ENCODE measurements at places on chromosomes 4 and X.
A peak's percentile ranks its signal among the peaks of the same experiment; 100 is the strongest.

DNA sequence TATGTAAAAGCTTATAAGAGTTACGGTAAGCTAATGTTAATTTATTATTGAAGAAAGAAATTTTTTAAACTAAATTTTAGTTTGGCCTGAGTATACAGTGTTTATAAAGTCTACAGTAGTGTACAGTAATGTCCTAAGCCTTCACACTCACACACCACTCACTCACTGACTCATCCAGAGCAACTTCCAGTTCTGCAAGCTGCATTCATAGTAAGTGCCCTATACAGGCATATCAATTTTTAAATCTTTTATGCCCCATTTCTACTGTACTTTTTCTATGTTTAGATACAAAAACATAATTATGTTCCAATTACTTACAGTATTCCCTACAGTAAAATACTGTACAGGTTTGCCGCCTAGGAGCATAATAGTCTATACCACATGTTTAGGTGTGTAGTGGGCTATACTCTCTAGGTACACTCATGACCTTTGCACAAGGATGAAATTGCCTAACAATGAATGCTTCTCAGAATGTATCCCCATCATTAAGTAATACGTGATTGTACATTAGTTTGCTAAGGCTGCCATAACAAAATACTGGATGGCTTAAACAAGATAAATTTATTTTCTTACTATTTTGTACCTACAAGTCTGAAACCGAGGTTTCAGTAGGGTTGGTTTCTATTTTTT is 333.8 kb upstream of the PCDH7 start:
- no peak for DNase-seq

- DNase-seq: no peak
Observed at GRCh38 chr4:119946359-119946758, 120.3 kb downstream of the MAD2L1 start.

GRCh38 chr4:1590244-1590643 is 93.9 kb downstream of the FAM53A start:
- DNase-seq: no peak

DNA sequence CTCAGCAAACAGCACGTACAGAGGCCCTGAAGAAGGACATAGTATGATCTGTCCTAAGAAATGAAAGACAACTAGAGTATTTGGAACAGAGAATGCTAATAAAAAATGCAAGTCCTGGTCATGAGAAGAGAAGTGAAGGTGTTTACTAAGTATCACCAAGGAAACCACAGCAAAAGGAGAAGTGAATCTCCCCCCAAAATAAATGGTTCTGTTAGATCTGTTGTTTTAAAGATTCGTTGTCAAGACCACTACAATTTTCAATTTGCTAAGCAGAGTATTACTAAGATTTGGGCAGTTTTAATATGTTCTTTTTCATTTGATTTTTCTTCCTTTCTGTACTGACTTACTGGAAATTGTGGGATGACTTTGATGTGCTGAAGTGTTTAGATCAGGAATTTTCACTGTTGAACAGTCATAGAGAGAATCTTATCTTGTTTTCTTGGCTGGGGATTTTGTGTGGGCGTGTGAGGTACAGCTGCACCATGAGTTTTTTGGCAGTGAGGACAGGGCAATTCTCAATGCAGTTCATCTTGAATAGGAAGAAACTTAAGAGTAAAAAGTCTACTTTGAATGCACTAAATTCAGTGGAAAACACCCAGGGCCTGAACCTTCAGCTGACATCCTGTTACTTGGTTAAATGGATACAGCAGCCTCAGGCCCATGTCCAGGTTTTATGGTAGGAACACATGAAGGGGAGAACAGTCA is 132.2 kb downstream of the STIM2 start:
- DNase-seq: peak; percentile 8

DNA sequence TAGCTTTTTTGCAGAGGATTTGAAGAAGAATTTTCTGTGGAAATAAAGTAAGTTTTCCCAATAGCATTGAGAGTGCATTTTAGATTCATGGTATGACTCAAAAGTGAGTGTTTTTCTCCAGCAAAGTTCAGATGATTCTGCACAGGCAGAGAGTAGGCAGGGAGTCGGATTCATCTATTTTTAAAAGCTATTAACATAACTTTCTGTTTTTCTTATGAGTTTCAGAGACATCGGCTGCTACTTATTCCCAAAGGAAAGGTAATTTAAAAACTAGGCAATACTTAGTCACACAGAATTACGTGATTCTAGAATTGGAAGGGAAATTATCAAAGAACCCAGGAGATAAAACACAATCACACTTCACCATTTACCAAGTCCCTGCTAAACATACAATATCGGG is 4.4 kb downstream of the CCDC110 start:
- DNase-seq: no peak

GRCh38 chr4:82276332-82276640 is 97.5 kb downstream of the HNRNPD start:
- no peak for DNase-seq

- no peak for DNase-seq
Observed at GRCh38 chr4:74044677-74045076, 6.2 kb upstream of the CXCL3 start.

Data from cerebellum (tissue), 4 donors.